Stimulated activated CD4-positive, alpha-beta T cell treated with anti-CD3 and anti-CD28 coated beads, Interleukin-15, amount 100 ng/mL, for 1 hour (primary cell): ENCODE measurements at places on chromosomes 5 and 9.

- no peak for DNase-seq
These were observed 2.6 kb downstream of the OLFM1 start for GRCh38 chr9:135090081-135090480.

DNA sequence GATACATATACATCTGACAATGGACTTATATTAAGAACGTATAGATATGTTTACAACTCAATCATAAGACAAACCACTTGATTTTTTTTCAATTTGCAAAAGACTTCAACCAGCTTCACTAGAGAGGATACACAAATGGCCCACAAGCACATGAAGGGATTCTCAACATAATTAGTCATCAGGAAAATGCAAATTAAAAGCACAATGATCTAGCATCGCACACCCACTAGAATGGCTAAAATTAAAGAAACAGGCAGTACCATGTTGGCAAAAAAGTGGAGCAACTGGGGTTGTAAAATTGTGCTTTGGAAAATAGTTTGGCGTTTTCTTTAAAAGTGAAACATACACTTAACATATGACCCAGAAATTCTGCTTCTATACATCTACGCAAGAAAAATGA, 80.0 kb upstream of the TRIO start:
- no peak for DNase-seq

DNA sequence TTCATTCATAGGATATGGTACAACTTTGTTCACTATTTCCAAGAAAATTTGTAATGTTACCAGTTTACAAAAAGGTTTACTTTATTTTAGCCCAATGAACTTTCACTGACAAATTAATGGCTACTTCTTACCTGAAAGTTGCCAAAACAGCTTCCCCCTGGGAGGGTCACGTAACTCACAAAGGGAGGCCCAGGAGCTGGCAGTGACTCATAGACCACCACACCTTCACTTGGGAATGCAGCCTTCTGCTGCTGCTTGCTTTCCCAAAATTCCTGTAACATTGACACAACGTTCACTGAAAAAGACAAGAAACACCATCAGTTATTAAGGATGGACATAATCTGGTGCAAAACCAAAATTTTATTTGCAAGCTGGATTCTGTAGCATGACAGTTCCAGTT, 18.1 kb downstream of the LIX1 start:
- no peak for DNase-seq

DNA sequence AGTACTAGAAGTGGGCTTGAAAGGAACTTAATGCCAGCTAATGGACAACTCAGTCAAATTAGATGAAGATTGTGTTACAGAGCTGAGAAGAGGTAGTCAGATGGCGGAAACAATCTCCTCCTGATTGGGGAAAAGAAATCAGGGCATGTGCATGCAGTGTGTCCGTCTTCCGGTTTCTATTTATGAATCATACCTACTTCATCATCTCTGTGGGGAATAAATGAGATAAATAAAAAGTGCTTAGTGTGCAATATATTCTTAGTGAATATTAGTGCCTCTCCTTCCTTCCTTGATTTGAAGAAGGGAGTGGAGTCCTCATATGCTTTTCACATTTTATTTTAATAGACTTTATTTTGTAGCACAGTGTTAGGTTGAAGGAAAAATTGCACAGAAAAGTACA, 108.7 kb upstream of the NFIL3 start:
- DNase-seq = no peak

DNA sequence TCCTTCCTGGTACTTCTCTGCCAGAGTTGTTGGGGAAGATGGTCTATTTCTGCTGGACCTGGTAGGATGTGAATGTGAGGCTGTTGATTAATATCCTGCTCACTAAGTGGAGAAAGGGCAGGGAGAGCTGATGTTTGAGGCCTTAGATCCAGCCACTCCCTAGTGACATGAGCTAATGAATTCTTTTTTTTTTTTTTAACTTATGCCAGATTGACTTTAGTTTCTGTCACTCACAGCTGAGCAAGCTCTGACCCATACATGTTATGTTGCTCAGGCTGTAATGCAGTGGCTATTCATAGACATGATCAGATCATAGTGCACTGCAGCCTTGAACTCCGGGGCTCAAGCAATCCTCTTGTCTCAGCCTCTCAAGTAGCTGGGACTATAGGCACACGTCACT, 75.1 kb upstream of the SPRY4 start:
- no peak for DNase-seq

- DNase-seq = no peak
These were observed 28.0 kb upstream of the SIL1 start for GRCh38 chr5:139226131-139226530.

DNA sequence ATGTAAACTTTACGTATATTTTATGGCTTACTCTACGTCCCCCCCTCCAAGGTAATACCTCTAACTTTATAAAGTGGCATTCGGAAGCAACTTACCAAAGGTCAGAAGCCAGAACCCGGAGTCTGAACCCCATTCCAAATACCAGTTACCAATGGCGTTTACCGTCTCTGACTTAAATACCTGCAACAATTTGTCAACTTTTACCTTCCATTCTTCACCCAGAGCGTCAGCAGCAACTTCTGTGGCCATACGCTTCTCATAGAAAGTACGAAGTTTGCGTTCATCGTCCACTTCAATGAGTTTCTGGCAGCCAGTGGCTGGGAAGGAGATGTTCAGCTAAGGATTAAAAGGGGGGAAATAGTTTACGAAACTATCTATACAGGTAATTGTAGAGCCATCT, 753 bp downstream of the RPS6 start:
- no peak for DNase-seq

DNA sequence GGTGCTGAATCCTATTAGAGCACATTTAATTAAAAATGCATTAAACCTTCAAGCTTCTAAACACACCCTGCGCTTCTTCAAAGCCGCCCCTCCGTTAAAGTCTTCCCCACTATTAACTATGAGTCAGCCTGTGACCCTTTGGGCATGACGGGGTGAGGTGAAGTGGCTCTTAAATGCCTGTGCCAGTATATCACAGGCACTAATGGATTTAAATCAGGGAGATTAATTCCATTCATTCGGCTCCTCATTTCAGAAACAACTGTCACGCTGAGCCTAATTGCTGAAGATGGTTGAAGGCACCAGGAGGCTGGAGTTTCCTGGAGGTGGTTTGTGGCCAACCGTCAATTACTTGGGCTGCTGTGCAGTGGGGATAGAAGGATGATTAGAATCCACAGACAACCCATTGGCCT, 192.6 kb upstream of the MSX2 start:
- no peak for DNase-seq

DNA sequence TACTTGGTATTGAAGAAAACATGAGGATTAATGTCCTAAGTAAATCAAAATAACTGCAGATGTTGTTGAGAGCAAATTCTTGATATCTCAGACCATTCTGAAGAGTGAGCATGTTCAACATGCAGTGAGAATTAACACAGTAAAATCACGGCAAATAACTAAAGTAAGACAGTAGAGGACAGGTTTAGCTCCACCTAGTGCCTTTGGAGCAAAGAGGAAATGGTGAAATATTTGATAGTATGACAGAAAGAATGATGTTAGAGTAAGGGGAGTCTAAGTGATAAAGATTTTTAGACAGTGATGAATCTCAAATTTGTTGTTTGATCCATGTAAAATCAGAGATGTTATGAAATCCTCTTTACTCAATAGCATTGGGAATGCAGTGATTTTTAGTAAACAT, 424.2 kb downstream of the TMEM161B start:
- DNase-seq = no peak

DNA sequence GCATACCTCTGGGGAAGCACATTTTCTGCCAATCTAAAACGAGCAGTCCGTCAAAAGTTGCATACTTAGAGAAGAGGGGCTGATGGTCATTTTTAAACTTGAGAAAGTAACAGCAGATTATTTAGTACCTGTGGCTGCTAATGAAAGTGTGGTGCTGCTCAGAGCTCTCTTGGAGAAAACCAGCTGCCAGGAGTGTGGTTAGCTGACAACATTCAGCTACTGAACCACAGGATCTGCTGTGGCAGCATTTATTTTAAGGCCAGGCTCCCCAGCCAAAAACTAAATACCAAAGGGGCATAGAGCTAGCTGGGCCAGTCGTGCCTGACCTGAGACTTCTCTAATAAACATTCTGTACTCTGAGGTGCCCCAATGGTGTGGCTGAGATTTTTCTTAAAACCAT, 203.6 kb downstream of the EDIL3 start:
- DNase-seq = no peak

DNA sequence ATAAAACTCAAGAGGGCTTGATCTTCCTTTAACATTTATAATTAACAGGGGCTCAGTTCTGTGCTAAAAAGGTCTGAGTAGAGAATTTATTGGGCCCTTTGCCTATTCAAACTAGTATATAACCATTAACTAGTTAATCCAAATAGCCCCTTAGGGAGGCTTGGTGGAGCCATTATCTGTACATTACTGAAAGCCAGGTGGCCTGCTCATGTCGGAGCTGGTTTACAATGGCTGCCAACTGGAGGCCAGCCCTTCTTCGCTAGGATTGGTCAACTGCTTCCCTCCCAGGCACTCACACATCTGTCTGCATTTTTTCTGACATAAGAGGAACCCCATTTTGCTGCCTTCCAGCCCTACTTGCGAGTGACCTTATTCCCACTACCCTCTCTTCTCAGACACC, 30.4 kb upstream of the NDFIP1 start:
- no peak for DNase-seq
